ENCODE measurements at places on chromosomes 12 and 14.

DNA sequence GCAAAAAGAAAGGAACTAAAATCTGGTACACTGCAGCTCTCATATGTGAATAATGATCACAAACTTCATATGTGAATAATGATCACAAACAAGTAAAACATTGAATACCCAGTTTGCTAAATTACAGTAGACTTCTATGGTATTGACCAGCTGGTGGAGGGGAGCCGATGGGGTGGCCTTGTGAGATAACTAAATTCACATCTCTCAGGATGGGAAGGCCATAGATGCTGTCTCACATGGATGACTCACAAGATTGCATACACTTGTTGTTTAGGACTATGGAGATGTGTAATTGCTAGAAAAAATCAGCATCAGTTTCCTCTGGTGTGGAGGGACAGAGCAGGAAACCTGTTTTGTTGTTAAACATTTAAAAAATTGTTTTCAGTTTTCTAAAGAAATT, 49.2 kb downstream of the ACACB start:
- DNase-seq, result no peak

- DNase-seq, result no peak
These were observed 114.5 kb downstream of the ETV6 start for GRCh38 chr12:11763760-11764520.

- no peak for DNase-seq
These were observed 141.1 kb downstream of the HMGA2 start for GRCh38 chr12:65965358-65965757.

DNA sequence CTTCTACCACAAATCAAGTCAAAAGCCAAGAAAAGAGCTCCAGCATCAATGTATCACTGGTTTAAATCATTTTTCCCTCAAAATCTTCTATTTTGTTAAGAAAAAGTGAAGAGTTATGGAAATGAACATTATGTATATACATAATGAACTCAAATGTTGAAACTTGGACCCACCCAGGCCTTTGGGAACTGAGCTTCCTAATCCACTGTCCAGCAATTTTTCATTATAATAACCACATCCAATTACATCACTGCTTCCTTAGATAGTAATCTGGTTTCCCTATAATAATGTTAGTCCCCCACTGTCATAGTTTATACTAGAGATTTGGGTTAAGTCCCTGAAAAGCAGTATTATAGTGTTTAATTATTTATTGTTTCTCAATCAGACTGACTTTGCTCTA, 170.9 kb downstream of the PIK3C2G start:
- DNase-seq, result no peak

GRCh38 chr14:91996948-91997371, 42.9 kb downstream of the TRIP11 start:
- DNase-seq, result no peak

DNA sequence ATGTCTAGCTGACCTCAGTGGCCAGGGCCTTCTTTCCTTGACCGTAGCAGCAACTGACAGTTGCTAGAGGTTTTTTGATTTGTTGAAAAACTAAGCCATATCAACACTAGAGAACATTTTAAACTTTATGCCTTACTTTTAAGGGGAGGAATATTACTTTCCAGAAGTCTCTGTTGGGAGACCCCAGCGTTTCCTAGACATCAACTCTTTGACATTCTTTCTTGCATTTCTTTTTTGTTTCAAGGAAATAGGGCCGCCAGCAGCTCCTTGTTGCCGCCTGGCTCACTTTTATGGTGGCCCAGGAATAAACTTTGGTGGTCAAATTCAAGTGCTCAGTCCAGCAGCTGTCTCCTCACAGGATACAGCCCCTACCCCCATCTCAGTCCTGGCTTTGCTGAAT, 2.5 kb upstream of the HOXC11 start:
- no peak for DNase-seq

DNA sequence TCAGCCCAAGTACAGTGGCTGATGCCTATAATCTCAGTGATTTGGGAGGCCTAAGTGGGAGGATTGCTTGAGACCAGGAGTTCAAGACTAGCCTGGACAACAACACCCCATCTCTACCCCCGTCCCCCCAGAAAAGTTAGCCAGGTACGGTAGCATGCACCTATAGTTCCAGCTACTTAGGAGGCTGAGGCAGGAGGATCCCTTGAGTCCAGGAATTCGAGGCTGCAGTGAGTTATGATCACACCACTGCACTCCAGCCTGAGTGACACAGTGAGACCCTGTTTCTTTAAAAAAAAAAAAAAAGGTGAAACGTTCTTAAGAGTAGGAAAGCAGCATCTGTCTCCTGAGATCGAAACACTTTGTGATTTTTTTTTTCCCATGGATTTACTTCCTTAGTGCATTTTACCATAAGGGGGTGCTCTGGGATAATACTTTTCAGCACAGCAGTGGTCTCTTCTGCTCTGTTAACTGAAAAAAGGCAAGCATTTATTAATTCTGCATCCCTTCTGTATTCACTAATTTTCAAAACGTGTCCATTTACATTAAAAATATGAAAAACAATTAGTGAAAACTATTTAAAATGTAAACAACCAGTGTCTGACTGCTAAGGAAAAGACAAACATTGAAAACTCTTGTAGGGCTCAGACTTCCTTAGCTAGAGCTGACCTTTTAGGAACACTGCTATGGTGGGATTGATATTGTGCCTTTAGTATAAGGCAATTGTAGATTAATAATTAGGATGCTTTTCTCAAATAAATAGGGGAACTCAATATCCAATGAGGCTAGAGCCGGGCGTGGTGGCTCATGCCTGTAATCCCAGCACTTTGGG, 31.2 kb upstream of the USP44 start:
- DNase-seq, result no peak

- no peak for DNase-seq
These were observed 20.2 kb upstream of the CLEC4D start for GRCh38 chr12:8493084-8493483.

DNA sequence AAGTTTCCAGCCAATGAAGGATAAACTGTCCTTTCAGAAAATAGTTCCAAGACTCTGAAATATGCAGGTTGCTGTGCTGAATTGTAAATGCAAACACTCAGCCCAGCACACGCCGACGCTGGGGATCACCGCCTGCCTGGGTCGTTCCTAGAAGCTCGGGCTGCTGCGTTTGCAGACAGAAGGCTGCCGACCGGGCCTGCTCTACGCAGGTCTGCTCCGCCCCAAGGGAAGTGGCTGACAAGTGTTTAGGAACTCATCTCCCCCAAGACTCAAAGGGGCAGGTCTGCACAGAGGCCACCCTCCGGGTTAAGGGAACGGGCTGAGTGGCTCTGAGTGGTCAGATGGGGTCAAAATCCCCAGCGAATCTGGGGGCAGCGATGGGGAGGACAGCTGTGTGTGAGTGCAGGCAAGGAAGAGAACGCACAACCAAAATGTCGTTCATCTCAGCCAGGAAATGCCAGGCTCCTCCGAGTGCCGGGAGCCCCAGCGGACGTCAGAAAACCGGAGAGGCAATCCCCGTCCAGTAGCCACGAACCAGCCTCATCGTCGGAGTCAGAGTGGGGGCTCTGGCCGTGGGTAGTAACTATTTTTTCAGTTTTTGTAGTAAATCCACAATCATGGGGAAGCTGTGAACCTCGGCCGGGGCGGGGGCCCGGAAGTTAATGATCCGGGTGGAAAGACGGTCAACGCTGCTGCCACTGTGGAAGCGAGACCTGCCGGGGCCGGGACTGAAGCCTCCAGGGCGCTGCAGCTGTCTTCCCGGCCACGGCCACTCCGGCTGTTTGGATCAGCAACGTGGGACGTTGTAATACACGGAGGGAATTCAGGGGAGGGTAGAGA, 6.0 kb downstream of the GALNT9 start:
- DNase-seq, result no peak

- DNase-seq, result no peak
These were observed 172.2 kb upstream of the ATP2B1 start for GRCh38 chr12:89880690-89881350.

DNA sequence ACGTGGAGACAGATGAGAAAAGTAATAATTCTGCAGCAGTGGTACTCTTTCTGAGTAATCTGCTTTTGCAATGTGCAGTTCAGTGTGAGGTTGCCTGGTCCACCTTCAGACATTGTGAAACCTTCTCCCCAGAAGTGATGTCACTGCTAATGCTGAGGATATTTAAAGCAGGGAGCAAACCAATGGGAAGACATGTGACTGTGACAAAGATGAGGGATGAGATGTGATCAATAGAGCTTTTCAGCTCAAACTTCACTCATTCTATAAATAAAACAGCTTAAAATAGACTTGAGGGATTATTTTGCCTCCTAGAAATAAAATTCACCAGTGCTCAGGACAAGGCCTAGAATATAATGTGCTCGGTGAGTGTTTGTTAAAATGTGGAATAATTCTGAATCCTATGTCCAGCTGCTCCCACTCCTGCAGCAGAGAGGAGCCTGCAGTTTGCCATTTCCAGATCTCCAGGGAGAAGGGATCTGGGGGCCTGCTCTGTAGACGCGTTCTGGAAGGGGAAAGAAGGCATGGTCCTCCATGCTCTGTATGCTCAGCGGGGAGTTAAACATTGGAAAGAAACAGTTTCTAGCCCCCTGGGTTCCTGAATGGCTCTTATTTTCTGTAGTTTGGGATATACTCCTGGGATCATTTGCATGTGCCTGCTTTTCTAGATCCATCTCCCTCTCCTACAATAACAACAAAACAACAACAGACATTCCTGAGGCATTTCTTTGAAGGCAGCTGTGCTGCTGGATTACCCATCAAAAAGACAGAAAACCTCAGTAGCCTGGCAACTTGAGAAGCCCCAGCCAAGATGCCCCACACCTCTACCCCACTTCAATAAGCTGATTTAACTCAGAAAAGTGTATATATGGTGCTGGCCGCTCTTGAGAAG, 8.9 kb downstream of the SLC7A8 start:
- DNase-seq, result no peak

GRCh38 chr12:13164921-13165616, 31.5 kb upstream of the EMP1 start:
- no peak for DNase-seq

DNA sequence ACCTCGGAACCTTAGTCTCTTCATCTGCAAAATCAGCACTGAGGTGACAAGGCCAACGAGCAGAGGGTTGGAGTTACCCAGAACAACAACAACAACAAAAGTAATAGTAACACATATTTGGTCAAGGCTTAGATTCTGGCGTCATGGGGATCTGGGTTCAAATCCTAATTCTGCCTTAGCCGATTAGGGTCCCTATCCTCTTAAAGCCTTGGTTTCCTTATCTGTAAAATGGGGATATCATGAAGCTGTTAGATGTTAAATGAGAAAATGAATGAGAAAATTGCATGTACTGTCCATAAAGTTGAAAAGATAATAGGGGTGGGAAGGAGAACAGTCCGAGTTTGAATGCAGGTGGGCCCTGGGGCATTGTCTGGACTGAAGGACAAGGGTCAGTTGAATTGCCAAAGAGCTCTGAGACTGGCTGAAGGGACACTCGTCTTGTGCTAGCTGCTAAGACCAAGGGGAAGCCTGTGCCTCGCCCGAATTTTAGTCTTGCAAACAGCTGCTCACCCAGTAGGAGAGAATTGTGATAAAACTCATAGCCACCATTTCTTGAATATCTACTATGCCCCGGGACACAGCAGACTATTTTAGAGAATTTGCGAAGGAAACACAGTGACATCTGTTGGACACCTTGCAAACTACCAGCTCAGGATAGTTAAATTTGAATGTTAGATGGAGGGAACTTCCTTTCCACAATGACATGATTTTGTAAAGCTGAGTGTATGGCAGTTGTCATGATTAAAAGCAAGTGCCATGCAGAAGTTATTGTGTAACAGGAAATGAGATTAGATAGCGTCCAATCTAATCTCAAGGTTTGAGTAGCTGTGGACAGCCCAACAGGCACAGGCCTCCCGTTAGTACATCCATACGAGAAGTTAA, 6.8 kb upstream of the HNF1A start:
- DNase-seq, result no peak

GRCh38 chr12:82383930-82384552, 25.7 kb downstream of the METTL25 start:
- no peak for DNase-seq

DNA sequence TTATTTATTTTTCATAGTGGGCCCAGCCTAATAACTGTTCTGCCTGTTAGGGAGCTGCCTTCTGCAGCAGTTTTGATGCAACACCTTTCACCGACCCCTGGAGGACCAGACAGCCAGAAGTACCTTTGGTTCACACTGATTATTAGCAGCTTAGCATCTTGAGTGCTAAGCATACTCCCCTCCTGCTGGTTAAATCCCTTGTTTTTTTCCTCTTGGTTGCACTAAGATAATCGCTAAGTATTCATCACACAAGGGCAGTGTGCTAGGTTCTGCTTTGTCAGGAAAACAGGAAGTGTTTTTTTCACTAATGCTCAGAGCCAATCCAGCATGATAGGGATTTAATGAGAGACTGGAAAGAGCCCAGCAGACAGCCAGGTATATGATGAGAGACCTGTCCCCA, 437.0 kb downstream of the FUT8 start:
- DNase-seq, result no peak

GRCh38 chr12:40011775-40012129, 94.1 kb downstream of the SLC2A13 start:
- no peak for DNase-seq

- no peak for DNase-seq
These were observed 57.6 kb downstream of the EID3 start for GRCh38 chr12:104360983-104361707.

- no peak for DNase-seq
These were observed 10.3 kb upstream of the MTA1 start for GRCh38 chr14:105409364-105409763.

DNA sequence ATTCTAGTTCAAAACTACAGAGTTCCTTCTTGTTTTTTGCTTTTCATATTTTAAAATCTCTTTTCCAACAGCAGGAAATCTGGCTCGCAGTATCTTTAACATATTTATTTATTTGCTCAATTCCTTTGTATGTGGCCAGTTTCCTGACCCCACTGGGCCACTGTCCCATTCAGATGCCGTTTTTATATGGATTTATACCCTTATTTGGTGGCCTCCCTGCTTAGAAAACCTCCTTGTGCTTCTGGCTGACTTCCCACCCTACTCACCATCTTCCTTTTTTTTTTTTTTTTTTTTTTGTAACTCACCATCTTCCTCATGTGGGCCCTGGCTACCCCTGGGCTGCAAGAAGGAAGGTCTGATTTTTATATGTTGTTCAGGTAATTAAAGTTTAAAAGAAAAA, 53.9 kb downstream of the TTLL5 start:
- DNase-seq, result no peak

GRCh38 chr12:87283111-87283510, 746.1 kb downstream of the C12orf50 start:
- DNase-seq, result no peak

DNA sequence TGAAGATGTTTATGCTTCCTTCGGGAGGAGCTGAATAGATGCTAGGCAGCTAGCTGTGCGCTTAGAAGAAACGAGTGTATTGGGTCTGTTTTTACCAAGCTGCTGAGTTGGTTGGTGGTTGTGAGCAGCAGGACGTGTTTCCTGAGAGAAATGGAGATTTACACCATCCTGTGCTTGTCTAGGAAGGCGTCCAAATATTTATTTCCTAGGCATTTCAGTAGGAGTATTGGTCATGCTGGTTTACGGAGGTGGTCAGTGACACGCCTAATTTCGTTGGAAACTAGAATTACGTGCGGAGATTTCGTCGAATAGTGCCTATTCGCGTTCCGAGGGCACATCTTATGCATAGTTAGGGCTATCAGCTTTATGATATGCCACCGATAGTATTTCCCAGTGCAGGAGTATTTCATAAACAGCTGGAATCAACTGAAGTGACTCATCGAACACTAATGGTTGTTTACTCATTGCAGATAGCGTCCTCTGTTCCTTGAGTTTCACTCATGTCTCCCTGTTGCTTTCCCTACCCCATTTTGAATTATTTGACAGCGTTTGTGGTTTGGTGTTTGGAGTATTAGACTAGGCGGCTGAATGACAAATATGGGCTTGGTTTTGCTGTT, 780 bp downstream of the TBC1D15 start:
- DNase-seq, result no peak

Measured in cortex of kidney (tissue), 1 donor.